ENCODE measurements at places on chromosomes 16 and 17.
A peak's percentile ranks its signal among the peaks of the same experiment; 100 is the strongest.

GRCh38 chr16:565419-566330 lies 1.1 kb upstream of the NHLRC4 start:
- no peak for DNase-seq

DNA sequence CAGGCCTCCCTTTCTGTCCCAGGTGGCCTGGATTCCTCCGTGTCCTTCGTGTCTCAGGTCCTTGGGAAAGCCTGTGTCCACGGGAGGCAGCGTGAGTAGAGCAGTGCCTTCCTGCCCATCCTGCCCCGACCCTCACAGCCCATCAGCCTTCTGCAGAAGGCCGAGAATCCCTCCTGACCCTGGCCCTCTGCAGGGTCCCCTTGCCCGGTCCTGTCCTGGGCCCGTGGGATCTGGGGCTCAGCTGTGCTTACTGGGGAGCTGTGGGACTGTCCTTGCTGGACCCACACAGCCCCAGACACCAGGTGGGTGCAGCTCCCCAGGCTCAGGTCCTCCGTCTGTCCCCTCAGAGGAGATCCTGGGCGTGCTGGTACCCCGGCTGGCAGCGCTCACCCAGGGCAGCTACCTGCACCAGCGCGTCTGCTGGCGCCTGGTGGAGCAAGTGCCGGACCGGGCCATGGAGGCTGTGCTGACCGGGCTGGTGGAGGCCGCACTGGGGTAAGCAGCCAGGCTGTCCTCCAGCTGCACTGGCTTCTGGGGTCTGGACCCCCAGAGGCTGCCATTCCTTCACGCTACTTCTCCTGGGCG lies 3.9 kb downstream of the TELO2 start:
- no peak for DNase-seq

GRCh38 chr16:90004577-90004976 lies 14.7 kb downstream of the DBNDD1 start:
- no peak for DNase-seq

DNA sequence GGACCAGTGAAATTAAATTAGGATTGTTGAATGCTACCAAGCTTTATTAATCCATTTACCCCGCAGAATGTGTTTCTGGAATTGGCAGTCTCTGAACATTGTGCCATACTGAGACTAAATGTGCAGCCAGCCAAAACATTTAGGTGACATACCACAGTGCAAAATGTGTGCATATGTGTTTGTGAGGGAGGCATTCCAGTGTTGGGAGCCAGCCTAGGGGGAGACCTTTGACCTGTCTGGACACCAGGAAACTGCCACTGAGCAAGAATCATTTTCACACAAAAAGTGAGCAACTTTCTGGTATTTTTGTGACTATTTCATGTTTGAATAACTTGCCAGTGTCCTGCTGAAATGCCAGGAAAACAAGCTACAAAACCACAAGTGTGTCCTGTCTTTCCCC lies 64.7 kb upstream of the SLC12A3 start:
- DNase-seq: no peak

- DNase-seq: no peak
These were observed 18.2 kb upstream of the HP start for GRCh38 chr16:72036098-72036497.

GRCh38 chr16:70715860-70716357 lies 30.1 kb upstream of the MTSS2 start:
- no peak for DNase-seq

- DNase-seq: no peak
These were observed 57.9 kb upstream of the CREBBP start for GRCh38 chr16:3938471-3938842.

DNA sequence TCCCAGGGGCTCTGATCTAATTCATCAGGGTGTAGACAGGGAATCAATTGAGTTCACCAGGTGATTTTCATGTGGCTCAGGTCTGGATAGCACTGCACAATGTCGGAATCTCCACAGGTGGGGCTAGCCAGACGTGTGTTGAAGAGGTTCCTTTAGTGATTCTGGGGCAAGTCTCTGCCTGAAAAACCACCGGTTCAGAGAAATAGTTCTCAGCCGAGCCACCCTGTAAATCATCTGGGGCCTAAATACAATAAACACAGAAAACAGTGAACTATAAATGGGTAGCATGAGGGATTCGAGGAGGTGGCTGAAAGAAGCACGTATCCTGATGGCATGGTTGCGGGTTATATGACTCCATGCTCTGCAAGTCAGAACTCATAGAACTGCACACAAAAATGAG lies 21.3 kb downstream of the ASPA start:
- no peak for DNase-seq

- no peak for DNase-seq
These were observed 618 bp downstream of the GGA3 start for GRCh38 chr17:75260641-75261335.

- peak; percentile 86 for DNase-seq
These were observed at the start of gene CDT1 for GRCh38 chr16:88803264-88803987. CDT1 (plus strand) TSS chr16:88803789; CDS start chr16:88803832, 43 bp downstream.

- DNase-seq: no peak
These were observed 77.8 kb downstream of the WWP2 start for GRCh38 chr16:69839798-69840409.

DNA sequence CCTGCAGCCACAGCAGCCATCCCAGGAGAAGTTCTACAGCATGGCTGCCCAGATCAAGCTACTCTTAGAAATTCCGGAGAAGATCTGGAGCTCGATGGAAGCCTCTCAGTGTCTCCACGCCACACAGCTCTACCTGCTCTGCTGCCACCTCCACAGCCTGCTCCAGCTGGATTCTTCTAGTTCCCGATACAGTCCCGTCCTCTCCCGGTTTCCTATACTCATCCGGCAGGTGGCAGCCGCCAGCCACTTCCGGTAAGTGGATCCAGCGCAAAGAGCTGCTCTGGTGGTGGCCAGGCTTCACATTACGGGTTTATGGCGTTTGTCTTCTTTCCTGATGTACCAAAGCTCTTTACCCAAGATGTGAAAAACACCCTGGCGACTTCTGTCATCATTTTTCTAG lies 3.6 kb downstream of the COG1 start:
- DNase-seq: peak; percentile 40

- DNase-seq: no peak
These were observed 24.8 kb upstream of the NAGS start for GRCh38 chr17:43979671-43980070.

- no peak for DNase-seq
These were observed 3.0 kb downstream of the SECTM1 start for GRCh38 chr17:82330322-82331239.

GRCh38 chr17:44176671-44177501 lies 6.4 kb downstream of the ASB16 start:
- no peak for DNase-seq

- DNase-seq: no peak
These were observed 380.3 kb downstream of the SNX29 start for GRCh38 chr16:12356632-12357340.

GRCh38 chr17:15039366-15039765 lies 225.8 kb downstream of the PMP22 start:
- DNase-seq: no peak

DNA sequence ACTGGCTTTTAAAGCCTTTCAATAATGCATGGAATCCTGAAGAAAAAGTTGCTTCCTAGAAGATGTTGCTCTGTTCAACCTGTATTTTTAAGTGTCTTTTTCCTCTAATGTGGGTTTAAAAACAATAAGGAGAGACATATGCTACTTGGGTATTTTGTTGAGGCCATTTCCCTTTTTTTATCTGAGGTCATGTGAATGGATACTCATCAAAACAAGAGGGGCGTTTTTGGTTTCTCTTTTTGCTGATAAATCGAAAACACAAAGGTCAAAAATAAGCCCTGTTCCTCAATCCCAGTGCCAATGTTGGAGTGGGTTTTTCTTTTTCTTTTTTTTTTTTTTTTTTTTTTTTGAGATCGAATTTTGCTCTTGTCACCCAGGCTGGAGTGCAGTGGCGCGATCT lies 468.0 kb upstream of the RBFOX1 start:
- DNase-seq: no peak

- no peak for DNase-seq
These were observed 9.1 kb downstream of the ZNF668 start for GRCh38 chr16:31064882-31065461.

DNA sequence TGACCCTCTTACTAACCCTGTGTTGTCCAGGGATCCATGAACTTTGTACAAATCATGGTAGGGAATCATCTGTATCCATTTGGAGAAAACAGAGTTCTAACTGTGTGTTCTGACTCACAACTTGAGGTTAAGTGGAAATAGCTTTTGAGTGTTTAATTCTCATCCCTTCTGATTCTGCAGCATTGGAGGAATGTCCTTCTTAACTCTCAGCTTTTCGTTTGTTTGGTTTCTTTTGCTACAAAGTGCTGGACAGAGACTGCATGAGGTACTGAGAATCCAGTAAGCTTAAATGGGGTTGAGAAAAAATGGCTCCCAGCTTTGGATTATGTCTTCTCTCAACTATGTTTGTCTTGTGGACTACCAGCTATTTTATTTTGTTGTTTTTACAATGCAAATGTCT lies 352.1 kb upstream of the KIF2B start:
- DNase-seq: no peak

DNA sequence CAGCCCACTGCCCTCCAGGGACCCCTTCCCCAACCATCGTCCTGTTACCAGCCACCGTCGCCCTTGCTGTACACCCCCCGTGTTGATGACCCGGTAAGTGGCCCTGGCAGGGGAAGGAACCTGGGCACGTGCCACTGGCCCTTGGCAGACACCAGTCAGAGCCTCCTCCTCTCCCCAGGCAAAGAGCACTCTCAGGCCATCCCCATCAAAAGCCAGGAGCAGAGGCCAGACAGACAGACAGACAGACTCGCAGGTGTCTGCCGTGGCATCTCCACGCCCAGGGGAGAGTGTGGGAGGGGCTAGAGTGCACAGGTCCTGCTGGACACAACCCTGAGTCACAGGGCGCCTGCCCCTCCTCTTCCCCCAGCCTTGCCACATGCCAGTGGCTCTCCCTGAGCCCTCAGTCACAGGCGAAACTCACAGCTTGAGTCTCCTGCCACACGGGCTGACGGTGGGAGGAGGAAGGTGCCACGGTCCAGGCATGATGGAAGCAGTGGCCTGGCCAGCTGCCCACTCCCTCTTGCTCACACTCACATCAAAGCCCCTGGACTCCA lies 7.8 kb downstream of the CLCN7 start:
- no peak for DNase-seq

DNA sequence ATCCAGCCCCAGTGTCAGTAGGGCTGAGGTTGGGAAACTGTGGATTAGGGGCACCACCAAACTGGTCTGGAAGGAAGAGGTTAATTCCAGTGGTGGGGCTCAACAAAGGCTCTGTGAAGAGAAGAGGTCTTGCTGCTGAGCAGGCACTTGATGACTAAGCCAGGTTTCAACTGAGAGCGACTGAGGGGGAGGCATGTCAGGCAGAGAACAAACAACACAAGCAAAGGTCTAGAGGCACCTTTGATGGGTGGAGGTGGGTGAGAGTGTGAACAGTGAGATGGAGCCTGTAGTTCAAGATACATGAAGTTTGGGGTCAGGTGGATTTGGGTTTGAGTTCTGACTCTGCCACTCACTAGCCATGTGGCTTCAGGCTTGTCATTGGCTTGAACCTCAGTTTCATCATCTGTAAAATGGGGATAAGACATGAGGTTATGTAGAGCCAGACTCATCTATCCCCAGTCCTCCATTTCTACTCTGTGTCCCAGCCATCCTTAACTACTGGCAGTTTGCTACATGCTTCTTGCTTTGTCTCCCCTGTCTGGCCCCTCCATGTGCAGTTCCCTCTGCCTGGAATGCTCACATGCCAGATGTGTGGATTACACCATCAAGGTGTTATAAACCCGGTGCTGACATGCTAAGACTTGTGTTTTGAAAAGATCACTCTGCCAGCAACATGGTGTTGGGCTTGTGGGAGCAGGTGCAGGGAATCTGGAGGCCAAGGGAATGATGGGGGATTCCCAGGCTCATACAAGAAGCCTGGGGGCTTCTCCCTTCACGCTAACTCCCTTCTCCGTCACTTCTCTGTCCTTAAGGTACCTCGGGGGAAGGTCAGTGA lies 3.0 kb upstream of the RMI2 start:
- DNase-seq: no peak

- DNase-seq: peak; percentile 8
These were observed 12.8 kb upstream of the CCL8 start for GRCh38 chr17:34306466-34306865.

DNA sequence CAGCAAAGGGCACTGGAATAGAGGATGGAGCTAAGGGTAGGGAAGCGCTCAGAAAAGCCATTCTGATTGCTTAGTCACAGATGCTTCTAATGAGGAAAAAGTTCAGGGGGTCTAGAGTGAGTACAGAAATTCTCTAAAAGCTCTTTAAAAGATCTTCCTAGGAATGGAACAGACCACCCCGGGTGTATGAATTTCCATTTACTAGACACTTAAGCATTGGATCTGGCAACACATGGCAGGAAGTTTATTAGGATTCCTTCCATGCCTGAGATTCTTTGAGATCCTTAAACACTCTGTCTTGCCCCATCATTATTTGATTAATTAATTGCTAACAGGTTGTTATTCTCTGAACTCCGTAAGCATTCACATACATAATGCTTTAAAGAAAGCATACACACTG lies 8.5 kb downstream of the KRTAP9-7 start:
- no peak for DNase-seq

Data from endothelial cell (in vitro differentiated cells).